ENCODE measurements at places on chromosomes 7 and 10.

DNA sequence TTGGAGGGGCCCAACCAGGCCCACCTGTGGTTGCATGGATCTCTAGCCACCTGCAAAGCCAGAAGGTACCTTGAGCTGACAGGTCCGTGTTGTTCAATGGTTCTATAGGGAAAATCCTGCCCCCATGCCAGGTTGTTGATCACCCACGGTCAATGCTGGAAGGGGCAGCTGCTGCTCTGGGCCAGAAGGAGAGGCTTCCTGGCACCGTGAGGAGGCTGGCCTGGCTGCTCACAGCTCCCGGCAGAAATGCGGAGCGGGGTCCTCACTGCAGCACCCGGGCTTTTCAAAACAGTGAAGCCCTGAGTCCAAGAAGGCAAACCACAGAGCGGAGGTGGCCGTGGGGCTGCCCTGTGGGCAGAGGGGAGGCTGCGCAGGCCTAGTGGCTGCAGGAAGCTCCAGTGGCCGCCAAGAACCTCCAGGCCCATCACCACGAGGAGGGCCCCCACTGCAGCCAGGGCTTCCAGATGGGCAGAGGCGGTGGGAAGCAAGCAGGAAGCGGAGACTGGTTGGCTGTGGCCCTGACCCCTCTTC, 25.0 kb upstream of the GPR146 start:
- DNase-seq = no peak

DNA sequence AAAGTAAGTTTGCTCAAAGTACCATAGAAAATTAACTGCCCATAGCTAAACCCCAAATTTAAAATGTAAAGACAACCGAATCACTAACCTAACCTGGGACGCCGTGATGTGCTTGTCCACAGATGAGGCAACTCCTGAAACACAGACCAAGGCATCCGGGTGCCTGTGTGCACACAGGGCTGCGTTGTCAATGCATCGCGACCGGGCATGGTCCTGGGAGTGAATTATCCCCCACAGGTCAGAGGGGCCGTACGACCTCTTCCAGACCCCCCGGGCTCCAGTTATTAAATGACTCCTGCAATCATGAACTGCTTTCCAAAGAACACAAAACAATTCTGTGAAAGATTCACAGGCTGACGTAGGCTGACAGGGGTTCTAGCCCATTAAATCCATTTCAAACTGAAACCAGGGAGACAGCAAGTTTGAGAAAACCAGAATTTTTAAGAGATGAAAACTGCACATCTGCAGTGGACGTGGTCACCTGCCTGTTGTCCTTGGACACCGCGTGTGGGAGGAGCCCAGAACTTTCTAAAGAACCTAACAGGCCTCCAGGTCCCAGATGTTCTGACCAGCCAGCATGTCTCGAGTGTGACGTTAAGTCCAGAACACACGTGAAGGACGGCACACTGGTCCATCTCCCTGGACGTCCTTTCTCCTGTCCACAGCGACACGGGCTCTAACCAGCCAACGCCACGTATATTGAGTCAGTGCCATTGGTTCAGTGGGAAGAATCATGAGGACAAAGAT, 297.8 kb downstream of the DNAJB6 start:
- no peak for DNase-seq

GRCh38 chr10:7424315-7424714, 13.5 kb upstream of the SFMBT2 start:
- DNase-seq = no peak

- DNase-seq = no peak
These were observed 17.0 kb downstream of the CNPY1 start for GRCh38 chr7:155529346-155529745.

- DNase-seq = no peak
These were observed 97.7 kb upstream of the TCF7L2 start for GRCh38 chr10:112852306-112852705.

DNA sequence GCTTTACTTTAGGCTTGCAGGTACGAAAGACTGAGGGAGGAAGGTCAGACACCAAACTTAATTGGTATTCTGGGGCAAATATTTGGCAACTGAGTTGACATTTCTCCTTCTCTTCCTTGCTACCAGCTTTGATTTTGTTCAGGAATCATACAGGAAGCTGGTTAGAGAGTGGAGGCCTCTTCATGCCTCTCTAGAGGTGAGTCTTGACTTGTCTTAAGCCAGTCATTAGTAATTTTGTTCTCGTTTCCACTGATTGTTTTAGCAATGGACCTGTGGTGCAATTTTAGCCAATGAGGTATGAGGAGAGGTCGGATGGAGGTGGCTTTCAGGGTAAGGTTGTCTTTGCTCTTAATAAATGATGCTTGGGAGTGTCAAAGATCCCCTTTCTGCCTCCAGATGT, 2.4 kb upstream of the RP9 start:
- DNase-seq = no peak

DNA sequence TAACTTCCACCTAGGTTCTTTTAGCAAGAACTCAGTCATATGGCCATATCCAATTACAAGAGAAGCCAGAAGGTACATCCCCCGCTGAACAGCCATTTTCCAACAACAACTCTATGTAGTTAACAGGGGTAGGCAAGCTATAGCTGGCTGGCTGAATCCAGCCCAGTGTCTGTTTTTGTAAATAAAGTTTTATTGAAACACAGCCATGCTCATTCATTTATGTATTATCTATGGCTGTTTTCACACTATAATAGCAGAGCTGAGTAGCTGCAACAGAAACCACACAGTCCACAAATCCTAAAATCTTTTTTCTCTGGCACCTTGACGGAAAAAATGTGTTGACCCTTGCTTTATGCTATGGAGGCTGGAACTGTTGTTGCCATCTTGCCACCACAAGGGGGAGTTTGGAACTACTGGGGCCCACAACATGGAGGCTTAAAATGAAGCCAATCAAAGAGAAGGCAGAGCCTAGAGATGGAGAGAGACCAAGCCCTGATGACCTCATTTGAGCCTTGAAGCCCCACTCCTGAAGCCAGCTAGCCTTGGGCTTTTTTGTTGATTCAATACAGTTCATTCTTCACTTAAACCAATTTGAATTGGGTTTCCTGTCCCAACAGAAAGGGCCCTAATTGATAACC, 33.3 kb upstream of the XPNPEP1 start:
- DNase-seq = no peak

DNA sequence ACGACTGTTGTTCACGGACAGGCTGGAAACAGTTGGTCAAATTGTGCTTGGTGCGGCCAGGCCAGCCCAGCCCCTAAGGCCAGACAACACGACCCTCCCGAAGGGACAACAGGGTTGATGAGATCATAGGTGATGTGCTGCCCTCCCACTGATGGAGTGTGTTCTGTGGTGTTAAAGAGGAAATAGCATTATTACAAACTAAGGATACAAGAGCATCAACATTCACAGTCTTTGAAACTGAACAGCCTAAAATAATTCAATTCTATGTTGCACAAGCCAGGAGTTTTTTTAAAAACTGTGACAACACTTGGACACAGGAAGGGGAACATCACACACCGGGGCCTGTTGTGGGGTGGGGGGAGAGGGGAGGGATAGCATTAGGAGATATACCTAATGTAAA, 87.6 kb downstream of the FAM53B start:
- no peak for DNase-seq

GRCh38 chr7:104943502-104944343, 70.3 kb upstream of the KMT2E start:
- peak; percentile 45 for DNase-seq

DNA sequence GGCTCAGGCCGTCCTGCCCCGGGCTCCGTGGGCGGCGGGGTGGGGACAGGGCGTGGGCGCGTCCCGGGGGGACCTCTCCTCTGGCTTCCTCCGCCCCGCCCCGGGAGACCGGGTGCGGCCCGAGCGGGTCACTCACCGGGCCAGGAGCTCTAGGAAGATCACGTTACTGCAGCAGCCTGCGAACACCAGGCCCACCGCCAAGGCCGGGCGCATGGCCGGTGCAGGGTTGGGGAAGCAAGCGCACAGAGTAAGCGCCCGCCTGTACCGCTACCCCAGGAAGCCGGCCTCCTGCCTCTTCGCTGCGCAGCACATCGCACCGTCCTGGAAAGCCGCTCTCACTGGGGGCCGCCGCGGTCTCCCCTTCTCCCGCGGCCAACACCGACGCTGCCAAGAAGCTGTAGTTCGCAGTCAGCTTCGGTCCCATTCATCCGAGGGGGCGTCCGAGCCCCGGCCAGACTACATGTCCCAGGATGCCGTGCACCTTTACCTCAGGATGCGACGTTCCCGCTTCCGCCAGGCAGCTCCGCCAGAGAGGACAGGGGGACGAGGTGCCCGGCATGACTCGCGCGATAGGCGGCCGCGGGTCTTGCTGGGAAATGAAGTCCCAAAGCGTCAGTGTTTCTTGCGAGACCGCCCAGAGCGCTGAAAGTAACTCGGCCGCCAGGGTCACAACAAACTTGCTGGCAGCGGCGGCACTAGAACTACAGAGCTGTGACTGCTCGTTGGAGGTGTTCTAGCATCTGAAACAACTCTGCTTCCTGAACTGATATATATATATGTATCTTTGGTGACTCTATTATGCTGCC, at the start of gene SLC35B4:
TSS of gene SLC35B4 (minus strand) at position 392 of the 806 bp plus-strand sequence. CDS start at position 213, 179 bp downstream.
- DNase-seq = peak; percentile 89

- DNase-seq = no peak
These were observed 15.8 kb downstream of the PODXL start for GRCh38 chr7:131540491-131541162.

DNA sequence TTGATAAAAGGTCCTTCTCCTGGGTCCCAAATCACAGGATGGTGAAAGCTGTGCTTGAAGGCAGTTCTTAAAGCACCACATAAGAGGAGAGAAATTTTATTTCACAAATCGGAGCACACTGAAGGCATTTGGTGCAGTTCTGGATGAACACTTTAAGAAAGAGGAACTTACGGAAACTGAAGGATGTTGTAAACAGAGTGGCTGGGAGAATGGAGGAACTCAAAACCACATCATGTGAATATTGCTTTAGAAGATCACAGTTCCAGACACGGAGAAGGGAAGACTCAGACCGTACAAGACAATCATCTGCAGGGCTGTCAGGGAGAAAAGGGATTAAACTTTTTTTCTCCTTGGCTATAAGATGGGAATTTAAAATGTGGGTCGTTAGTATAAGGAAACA, 9.0 kb upstream of the GPR141 start:
- no peak for DNase-seq

- DNase-seq = no peak
These were observed 116.1 kb downstream of the STRA8 start for GRCh38 chr7:135349746-135350145.

- no peak for DNase-seq
These were observed 16.6 kb upstream of the FOXL3 start for GRCh38 chr7:273327-273726.

- no peak for DNase-seq
These were observed 39.1 kb downstream of the ADARB2 start for GRCh38 chr10:1698185-1698584.

DNA sequence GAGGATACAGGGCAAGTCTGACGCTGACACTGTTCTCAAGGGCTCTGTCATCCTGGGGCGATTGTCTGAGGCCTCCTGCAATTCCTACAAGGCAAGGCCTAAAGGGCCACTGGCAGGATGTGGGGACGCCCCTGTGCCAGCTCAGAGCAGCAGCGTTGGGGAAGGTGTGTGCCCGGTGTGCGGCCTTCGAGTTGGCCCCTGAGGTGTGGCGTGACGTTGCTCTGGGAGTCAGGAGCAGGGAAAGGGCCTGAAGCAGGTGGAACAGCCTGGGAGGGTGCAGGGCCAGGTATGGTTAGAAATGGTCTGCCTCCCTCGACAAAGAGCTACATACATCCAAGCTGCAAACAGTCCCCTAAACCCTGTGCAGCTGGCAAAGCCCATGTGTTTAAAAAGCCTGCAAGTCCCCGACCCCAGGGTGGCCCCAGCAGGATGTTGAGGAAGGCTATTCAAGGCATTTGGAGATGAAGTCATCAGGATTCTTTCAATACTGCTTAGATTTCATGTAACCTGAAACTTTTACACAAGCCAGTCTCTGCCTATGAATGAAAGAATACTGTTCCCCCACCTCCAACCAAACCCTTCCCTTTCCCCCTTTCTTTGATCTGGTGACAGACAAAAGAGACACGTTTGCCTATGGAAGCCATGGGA, 142.5 kb upstream of the TNS3 start:
- no peak for DNase-seq

DNA sequence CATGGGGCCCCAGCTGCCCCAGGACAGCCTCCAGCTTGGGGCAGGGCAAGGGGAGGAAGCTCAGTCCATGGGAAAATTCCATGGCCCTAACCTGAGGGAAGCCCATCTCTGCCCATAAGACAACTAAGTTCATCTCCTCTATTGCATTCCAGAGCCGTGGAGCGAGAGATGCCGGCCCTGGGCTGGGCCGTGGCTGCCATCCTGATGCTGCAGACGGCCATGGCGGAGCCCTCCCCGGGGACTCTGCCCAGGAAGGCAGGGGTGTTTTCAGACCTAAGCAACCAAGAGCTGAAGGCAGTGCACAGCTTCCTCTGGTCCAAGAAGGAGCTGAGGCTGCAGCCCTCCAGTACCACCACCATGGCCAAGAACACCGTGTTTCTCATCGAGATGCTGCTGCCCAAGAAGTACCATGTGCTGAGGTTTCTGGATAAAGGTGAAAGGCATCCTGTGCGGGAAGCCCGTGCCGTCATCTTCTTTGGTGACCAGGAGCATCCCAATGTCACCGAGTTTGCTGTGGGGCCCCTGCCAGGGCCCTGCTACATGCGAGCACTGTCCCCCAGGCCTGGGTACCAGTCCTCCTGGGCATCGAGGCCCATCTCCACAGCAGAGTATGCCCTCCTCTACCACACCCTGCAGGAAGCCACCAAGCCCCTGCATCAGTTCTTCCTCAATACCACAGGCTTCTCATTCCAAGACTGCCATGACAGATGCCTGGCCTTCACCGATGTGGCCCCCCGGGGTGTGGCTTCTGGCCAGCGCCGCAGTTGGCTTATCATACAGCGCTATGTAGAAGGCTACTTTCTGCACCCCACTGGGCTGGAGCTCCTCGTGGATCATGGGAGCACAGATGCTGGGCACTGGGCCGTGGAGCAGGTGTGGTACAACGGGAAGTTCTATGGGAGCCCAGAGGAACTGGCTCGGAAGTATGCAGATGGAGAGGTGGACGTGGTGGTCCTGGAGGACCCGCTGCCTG, 4.3 kb downstream of the AOC1 start:
- no peak for DNase-seq

GRCh38 chr7:134189559-134189958, 62.4 kb downstream of the LRGUK start:
- DNase-seq = no peak

GRCh38 chr7:114155116-114156110, 236.6 kb upstream of the PPP1R3A start:
- no peak for DNase-seq

GRCh38 chr7:5420067-5420880, 3.4 kb downstream of the TNRC18 start:
- DNase-seq = no peak

DNA sequence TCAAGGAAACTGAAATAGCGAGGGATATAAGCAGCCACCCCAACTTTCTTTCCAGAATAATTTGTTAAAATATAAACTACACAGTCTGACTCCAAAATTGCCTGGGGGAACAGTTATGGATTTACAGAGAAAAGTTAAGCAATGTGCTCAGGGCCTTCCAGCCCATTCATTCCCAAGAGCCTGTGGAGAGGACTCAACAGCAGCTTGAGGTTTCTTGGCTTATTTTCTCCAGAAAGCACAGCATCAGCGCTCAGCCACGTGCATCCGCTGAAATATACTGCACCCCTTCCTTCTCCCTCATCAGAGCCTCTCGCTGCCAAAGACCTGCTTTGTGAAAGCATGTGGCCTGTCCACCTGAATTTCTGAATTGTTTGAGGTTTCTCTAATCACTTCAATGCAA, 375.2 kb upstream of the VWC2 start:
- DNase-seq = no peak

Measured in activated T-helper 1 cell treated with Interleukin-2 at 50 U/mL for 16 hours (primary cell).